ENCODE measurements at places on chromosomes 2 and 18.

DNA sequence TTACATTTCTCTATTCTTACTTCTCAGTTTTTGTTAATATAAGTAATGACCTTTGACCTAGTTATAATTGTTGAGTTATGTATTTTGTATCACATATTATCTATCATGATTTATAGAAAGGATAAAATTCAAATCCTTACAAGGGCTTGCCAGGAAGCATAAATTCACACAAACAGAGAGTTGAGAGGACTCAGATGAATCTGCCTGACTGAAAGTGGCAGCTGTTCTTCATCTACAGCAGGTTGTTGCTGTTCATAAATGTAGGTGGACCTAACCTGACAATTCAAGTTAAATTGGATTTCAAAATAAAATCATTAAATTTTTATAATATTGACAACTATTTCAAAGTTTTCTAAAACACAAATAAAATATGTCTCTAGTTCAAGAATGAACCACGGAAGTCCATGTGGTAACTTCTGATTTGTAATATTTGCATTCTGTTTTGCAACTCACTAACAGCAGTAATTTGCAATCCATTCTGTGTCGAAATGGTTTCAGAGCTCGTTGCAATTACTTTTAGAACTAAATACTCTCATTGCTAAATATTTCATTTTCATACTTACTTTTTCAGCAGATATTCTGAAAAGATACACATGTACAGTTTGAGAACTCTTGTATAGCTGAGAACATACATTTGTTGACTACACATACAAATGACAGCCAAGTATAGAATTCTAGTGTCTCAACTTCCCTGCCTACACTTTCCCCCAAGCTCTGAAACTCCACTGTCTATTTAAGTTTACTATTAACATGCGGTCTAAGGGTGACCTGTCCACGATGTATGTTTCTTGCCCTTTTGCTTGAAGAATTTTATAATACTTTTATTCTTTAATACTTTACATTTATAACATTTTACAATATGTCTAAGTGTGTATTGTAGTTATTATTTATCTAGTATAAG lies 25.7 kb downstream of the SCN7A start:
- DNase-seq = no peak

DNA sequence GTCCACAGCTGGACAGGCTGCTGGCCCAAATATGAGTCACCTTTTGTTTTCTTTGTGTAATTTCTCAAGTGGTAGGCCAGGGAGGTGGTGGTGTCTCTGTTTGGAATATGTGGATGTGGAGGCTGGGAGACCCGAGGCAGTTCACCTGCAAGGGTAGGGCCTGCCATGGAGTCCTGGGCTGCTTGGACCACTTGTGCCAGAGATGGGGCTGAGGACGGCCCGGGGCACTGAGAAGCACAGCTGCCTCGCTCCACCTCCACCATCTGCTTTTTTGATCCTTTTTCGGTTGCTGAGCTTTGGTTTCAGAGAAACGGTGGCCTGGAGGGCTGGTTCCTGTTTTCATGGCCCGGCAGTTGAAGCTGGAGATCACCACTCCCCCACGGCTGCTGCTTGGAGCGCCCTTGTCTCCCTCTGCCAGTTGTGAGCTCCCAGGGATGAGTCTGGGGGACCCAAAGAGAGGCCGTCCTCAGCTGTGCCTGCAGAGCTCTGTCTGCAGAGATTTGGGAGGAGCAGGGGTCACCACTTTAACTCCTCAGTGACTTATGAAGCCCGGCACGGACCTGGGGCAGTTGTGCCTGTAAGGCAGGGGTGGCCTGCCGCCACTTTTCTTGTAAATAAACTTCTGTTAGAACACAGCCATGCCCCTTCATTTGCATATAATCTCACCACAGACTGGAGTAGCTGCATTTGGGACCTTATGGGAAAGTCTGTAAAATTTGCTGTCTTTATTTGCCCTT lies 67.6 kb upstream of the MCFD2 start:
- peak; percentile 60 for DNase-seq

DNA sequence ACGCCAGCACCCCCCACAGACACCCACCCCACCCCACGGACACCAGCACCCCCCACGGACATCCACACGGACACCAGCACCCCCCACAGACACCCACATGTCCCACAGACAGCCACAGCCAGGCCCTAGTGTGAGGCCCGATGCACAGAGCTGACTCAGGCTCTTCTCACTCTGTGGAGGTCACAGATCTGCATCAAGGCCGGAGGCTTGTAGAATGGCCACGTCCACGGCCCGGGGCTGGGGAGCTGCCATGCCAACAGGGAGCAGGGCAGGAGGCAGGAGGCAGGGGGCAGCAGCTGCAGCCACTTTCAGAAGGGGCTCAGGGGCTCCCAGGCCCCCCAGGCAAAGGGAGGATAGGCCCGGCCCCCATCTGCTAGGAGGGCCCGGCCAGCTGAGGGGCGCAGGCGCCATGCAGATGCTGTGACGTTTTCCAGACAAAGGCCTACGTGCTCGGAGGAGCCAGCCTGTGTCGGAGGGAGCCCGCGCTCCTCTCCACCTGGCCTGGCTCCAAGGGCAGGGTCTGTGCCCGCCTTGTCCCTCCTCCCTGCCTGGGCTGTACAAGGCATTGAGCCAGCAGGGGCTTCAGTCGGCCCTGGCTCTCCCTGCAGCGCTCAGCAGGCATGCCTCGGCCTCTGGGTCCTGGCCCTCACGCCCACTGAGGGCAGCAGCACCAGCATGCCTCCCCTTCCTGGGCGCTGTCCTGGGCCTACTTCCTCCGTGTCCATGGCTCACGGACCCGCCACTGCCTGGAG lies 249.0 kb downstream of the TWIST2 start:
- no peak for DNase-seq

- no peak for DNase-seq
Observed at GRCh38 chr18:46133534-46133933, 29.3 kb downstream of the HAUS1 start.

- DNase-seq = no peak
Observed at GRCh38 chr2:170076189-170076588, 101.8 kb upstream of the MYO3B start.

DNA sequence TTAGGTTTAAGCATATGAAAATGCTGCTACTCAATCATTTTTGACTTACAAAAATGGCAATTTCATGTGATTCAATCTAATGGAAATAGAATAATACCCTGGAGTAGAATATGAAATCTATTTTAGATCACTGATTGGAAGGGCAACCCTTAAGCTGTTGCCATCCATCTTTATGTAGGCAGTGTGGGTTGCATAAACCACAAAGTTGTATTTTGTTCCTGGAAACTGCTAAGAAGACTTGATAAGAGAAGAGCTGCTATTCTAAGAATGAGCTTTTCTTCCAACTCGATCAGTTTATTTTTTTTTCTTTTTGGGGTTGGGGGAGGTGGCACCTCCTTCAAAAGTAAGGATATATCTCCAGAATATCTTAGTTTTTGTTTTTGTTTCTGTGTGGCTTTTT lies 60.2 kb downstream of the CAVIN2 start:
- no peak for DNase-seq

DNA sequence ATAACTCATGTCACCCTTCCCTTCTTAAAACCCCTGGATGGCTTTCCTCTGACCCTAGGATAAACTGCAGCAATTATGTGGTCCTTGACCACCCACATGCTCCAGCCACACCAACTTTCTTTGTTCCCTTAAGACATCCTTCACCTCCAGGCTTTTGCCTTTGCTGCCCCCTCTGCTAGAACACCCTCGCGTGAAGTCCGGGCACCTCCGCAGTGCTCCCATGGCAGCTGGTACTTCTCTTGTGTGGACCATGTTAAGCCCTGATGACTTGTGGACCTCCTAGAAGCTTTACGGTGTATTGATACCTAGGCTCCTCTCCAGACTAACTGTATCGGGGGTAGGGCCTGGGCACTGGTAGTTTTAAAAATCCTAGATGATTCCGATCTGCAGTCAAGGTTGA lies 824 bp upstream of the ABHD1 start:
- no peak for DNase-seq

- DNase-seq = no peak
Observed at GRCh38 chr2:184683911-184684310, 85.6 kb downstream of the ZNF804A start.

GRCh38 chr2:28610583-28611201 lies 114.8 kb downstream of the PLB1 start:
- no peak for DNase-seq

- no peak for DNase-seq
Observed at GRCh38 chr2:240238201-240238600, 97.7 kb upstream of the OTOS start.

- no peak for DNase-seq
Observed at GRCh38 chr2:113762377-113763118, 6.1 kb upstream of the SLC35F5 start.

DNA sequence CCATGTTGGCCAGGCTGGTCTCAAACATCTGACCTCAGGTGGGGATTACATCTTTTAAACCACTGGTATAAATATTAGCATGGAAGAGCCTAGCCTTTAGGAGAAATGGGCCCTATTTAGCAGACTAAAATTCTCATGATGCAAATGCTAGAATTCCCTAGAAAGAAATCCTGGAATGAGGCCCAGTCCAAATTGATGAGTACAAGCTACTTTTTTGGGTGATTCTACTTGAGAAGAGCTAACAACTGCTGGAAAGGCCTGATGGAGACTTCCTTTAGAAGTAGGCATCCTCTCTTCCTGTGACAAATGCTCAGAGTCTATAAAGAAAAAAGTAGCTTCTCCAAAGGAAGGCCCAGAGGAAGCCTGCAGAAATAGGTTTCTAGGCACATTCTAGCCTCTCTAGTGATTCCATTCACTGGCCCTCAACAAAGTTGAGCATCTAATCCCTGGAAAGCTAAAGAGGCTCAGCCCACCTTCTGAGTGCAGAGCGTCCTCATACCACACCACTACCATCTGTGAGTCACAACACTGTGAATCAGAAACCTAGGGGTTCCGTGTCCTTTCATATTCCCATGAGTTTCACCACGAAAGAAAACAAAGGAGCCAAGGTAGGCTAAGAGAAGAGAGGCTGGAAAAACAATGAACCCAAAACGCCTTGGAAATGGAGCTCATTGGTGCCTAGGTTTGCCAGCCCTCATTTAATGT lies 183.1 kb downstream of the C1D start:
- DNase-seq = no peak

DNA sequence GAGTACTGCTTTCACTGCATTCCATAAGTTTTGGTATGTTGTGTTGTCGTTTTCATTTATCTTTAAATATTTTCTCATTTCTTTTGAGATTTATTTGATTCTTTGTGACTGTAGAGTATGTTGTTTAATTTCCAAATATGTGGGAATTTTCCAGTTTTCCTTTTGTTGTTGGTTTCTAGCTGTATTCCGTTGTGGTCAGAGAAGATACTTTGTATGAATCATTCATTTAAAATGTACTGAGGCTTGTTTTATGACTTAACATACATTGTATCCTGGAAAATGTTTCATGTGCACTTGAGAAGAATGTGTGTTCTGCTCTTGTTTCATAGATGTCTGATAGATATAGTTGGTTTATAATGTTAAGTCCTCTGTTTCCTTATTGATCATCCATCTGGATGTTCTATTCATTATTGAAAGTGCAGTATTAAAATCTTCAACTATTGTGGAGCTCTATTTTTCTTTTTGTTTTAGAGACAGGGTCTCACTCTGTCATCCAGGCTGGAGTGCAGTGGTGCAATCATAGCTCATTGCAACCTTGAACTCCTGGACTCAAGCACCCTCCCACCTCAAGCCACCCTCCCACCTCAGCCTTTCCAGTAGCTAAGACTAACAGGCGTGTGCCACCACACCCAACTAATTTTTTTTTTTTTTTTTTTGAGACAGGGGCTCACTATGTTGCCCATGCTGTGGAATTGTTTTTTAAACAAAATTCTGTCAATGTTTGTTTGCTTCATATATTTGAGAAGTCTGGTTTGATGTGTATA lies 96.8 kb downstream of the TAF4B start:
- no peak for DNase-seq

- no peak for DNase-seq
Observed at GRCh38 chr18:7980136-7980535, 413.0 kb downstream of the PTPRM start.

DNA sequence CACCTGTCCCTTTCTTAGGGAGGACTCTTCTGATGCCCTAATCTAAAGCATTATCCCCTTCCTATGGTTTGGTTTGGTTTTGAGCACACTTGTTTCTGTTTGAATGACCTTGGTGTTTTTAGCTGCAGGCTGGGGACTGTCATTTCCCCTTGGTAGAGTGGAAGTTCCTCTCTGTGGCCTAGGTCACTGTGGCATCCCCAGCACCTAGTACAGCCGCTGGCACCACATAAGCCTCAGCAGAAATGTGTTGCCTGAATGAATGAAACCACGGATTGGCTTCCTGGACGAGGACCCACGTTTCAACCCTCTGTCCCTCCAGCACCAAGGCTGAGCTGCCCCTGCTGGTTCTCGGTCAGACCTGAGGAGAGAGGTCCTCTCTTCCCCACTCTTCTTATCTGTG lies 159.9 kb downstream of the CTIF start:
- no peak for DNase-seq

GRCh38 chr2:238558456-238559099 lies 131.9 kb downstream of the ASB1 start:
- no peak for DNase-seq

DNA sequence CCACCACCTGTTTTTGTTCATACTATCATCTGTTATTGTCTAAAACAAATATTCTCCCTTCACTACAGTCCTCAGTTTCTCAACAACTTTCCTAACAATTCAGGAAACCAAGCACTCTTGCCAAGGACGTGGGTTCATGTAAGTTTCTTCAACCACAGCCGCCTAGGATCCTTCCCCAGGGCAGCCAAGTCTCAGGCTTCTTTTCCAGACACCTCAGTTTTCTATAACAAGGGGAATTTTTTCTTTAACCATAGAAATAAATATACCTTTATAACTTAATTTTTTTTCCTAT lies 39.4 kb upstream of the AGPS start:
- DNase-seq = no peak

DNA sequence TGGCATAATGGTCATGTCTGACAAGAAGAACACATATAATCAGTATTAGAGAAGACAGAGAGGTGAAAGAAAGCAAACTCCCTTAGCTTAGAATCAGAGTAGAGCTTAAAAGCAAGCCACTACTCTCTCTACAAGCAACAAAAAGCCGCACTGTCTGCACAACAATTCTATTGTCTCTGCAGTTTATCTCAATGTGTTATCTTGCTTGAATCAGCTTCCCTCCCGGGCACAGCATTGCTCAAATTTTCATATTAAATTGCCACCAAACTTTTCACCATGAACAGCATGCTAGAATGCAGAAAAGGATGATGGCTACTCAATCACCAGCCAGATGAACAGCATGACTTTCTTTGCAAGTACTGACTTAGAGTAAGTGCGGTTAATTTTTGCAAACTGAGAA lies 356.0 kb upstream of the KYNU start:
- DNase-seq = no peak

GRCh38 chr2:38654528-38655381 lies 11.2 kb upstream of the GALM start:
- no peak for DNase-seq

DNA sequence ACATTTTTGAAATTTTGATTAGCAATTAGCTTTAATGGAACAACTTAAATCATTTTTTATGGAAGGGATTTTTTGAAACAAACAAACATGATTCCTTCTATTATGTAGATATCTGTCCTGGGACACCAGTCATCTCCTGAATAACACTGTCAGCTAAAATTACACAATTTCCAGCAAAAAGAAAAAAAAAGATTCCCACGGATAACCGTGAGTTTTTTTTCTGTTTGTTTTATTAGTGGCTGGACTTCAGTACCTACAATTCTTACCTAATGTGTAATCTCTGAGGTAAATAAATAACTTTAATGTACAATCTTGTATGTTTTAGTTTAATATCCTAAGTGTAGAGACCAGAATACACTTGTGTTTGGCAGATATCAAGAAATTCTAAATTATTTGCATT lies 126.6 kb upstream of the KYNU start:
- no peak for DNase-seq
